Right renal pelvis (tissue), 4 donors: ENCODE measurements at places on chromosomes 3 and 15.

DNA sequence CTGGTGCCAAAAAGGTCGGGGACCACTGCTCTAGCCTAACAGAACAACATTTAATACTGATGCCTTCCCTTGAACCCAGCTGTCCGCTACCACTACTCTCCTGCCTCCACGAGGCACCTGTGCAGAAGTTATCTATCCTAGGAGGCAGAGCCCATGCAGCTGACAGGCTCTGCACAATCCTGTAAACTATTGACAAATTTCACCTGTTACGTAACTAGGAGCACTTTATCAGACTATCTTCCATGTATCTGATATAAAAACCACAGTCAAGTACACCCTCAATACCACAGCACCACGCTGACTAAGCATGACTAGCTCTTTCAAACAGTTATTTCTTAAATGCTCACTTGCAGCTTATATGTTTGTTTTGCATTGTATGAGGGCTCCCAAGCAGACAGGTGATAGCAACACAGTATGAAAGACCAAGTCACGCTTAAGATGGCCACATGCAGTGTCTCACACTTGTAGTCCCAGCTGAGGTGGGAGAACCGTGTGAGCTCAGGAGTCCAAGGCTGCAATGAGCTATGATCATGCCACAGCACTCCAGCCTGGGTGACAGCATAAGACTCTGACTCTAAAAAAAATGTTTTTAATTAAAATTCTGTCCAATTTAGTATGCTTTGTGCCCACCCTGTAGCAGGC, 4.5 kb upstream of the IL17RC start:
- DNase-seq = no peak

- no peak for DNase-seq
Measured at GRCh38 chr15:90222547-90222946, 11.2 kb downstream of the CIB1 start.

DNA sequence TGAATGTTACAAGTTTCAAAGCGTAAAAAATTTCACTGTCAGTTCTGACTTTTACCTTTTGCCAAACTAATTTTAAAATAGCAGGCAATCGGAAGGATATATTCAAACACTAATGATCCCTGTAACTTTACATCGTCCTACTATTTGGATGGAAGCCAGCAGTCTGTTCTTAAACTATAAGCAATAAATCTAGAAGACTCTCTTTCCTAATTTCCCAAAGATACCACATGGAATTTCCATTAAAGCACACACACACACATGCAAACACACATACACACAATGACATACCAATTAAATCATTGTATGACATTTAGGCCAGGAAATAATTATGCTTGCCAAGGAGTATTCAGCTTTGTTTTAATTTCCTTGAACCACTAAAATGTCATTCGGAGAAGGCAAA, 32.0 kb downstream of the IL17RD start:
- no peak for DNase-seq

- no peak for DNase-seq
Measured at GRCh38 chr3:141862279-141862816, 14.1 kb upstream of the ATP1B3 start.

DNA sequence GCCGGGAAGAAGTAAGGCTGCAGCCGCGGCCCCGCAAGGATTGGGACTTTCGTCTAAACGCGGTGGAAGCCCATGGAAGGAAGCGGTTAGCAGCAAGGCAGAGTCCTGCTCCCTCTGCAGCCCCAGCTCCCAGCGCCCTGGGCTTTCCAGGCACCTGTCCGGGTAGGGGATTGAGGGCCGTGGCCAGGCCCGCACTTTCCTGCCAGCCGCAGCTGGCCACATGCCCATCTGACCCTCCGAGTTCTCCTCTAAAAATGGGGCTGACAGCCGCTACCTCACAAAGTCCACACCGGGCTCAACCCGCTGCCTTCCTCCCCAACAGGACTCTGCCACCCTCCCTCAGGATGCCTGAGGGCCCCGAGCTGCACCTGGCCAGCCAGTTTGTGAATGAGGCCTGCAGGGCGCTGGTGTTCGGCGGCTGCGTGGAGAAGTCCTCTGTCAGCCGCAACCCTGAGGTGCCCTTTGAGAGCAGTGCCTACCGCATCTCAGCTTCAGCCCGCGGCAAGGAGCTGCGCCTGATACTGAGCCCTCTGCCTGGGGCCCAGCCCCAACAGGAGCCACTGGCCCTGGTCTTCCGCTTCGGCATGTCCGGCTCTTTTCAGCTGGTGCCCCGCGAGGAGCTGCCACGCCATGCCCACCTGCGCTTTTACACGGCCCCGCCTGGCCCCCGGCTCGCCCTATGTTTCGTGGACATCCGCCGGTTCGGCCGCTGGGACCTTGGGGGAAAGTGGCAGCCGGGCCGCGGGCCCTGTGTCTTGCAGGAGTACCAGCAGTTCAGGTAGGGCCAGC, 1.9 kb downstream of the NEIL1 start:
- no peak for DNase-seq
